ENCODE measurements at places on chromosomes 11 and 22. TPM values are rescaled to one million over a fixed set of nuclear protein-coding genes. Genes with fewer than 3 reads are reported as not detected.

Gene OR2AG1
- total RNA-seq = 4.6 TPM

Gene OR51B2
- total RNA-seq = 2.9 TPM

Gene OR52H1
- total RNA-seq = 1.7 TPM

Gene GGTLC3
- not detected for total RNA-seq

Gene CDC42BPG
- total RNA-seq = 0.96 TPM

Gene USP2
- 2.9 TPM for total RNA-seq

Gene OR51B4
- 3.1 TPM for total RNA-seq

Gene LRRC56
- not detected for total RNA-seq

Gene OR52A1
- 2.6 TPM for total RNA-seq

Gene ANO1
- 4.6 TPM for total RNA-seq

Gene SLC22A8
- total RNA-seq = 0.72 TPM

Gene MMP11
- total RNA-seq = 13.7 TPM

Gene UBQLN3
- total RNA-seq = 2.6 TPM
